Stimulated activated CD4-positive, alpha-beta T cell treated with anti-CD3 and anti-CD28 coated beads, TNF-alpha, amount 100 ng/mL, for 48 hours (primary cell): ENCODE measurements at places on chromosomes 4 and X.

GRCh38 chr4:185086053-185086452 is 57.0 kb upstream of the SLC25A4 start:
- DNase-seq, result no peak

DNA sequence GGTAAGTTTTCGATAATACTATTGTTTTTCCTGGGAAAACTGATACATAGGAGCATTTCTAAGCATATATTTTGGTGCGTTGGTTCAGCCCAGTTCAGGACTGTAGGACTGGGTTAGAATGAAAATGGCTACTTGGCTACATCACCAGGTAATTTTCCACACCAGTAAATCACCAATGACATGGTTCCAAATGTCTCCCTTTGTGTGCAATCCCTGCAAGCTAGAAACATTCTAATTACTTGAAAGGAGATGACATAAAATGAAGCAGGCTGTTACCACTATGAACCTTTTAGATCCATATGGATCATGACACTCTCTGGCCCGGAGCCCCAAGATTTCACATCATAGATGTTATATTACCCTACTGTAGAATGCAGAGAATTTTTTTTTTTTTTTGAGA is 577.4 kb upstream of the FTHL17 start:
- DNase-seq, result no peak

DNA sequence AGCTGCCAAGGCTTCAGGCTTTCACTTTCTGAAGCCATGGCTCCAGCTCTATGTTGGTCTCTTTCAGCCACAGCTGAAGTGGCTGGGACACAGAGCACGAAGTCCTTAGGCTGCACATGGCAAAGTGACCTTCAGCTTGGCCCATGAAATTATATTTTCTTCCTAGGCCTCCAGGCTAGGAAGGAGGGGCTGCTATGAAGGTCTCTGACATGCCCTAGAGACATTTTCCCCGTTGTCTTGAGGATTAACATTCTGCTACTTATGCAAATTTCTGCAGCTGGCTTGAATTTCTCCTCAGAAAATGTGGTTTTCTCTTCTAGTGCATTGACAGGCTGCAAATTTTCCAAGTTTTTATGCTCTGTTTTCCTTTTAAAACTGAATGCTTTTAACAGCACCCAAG is 99.8 kb upstream of the KCNIP4 start:
- no peak for DNase-seq

DNA sequence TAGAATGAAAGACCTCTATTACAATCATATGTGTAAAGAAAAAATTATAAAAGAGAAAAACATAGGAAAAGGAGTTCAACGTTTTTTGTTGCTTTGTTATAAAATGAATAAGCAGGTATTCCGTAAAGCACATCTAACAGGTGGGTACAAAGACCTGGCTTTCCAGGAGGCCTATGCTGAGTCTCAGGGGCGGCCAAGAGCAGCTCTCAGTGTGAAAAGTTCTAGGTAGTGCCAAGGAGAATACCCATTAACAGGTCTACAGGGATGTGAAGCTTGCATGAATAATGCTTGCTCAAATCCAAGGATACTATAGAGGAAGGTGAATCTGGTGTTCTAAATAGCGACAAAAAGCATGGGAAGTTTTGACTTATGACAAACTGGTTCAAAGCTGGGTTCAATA is 944.4 kb downstream of the PDHA2 start:
- DNase-seq, result no peak

- peak; percentile 44 for DNase-seq
These were observed at the start of gene GRIPAP1 for GRCh38 chrX:49002091-49002935. Gene GRIPAP1, minus strand, starts transcription at chrX:49002264. Its CDS starts 35 bp downstream, at chrX:49002229.

DNA sequence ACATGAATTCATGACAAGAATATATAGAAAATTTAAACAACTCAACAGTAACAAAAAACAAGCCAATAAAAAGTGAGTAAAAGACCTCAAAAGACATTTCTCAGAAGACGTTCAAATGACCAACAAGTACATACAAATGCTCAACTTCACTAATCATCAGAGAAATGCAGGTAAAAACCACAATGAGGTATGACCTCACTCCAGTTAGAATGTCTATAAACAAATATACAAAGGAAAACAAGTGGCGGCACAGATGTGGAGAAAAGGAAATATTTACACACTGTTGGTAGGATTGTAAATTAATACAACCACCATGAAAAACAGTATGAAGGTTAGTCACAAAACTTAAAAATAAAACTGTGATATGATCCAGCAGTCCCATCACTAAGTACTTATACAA is 1033.1 kb downstream of the RAPGEF2 start:
- no peak for DNase-seq

- no peak for DNase-seq
These were observed 12.0 kb upstream of the DCHS2 start for GRCh38 chr4:154503598-154503997.

- no peak for DNase-seq
These were observed 389.4 kb downstream of the GALNTL6 start for GRCh38 chr4:172202480-172203076.

DNA sequence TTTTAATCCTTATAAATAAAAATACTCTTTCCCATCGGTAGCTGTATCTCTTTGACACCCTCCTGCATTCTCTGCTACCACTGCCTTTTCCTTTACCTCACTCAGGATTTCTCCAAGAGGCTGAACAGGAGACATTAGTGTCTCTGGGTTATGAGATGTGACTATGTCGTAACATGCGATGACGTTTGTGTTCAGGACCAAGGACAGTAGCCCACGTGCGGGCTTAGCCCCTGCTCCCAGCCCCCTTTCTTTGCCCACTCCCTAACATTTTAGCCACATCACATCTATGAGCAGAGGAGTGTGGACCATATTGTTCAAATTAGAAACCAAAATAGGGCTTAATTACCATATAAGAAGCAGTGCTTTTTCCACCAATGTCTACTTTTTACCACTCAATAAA is 369.3 kb downstream of the FBXW7 start:
- no peak for DNase-seq

- DNase-seq, result no peak
These were observed 48.3 kb upstream of the WDR1 start for GRCh38 chr4:10164877-10165283.

DNA sequence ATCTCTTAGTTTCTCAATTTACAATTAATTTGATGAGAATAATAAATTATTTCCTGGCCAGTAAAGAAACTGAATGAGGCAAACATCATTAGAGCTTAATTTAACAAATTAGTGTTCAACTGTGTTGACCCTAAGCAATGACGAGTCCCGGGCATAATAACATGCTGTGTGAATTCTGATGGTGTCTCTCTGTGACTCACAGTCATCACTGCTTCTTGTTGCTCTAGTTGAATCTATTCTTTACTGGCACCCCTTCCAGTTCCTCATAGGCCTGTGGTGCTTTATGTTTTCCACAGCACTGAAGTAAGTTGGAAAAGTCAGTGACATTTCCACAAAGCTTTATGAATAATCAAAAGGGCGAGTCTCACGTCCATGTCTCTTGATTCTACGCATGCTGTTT is 57.7 kb upstream of the SLC7A11 start:
- DNase-seq, result no peak

DNA sequence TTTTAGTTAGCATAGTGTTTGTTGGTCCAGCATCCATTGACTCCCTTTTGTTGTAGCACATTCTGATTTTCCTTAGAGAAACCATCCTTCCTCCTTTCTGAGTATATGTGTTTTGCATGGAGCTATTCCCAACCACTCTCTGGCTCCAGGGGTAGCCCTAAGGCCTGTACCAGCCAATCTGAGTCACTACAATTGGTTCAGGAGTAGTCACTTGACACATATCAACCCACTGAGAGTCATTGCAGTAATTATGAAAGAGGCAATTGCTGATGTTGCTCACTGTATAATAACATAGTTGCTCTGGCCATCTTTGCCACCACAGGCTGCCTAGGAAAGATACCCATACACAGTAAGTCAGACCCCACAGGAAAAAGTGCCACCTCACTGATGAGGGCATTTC is 71.2 kb upstream of the GRID2 start:
- no peak for DNase-seq

GRCh38 chrX:7159149-7159861 is 11.4 kb upstream of the PUDP start:
- no peak for DNase-seq
